ENCODE measurements at places on chromosomes 1 and 21.

DNA sequence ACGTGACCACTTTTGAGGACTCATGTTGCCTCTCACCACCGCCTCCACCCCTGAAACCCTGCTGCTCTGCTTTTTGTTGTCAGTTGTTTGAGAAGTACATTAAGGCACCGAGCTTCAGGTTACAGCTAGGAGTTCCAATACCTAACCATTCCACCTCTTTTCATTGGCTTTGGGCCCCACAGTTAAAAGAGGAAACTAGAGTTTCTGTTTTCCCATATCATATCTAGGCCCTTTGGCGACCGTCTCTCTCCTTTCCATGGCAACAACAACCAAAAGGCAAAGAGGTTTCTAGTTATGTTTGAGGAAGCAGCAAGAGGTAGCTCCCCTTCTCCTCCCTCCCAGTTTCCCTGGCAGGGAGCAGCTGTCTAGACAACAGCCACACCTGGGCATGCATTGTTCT lies 5.9 kb downstream of the ANKRD35 start:
- peak; percentile 87 for DNase-seq

- DNase-seq: no peak
Measured at GRCh38 chr1:191696354-191696753, 461.9 kb upstream of the RGS18 start.

DNA sequence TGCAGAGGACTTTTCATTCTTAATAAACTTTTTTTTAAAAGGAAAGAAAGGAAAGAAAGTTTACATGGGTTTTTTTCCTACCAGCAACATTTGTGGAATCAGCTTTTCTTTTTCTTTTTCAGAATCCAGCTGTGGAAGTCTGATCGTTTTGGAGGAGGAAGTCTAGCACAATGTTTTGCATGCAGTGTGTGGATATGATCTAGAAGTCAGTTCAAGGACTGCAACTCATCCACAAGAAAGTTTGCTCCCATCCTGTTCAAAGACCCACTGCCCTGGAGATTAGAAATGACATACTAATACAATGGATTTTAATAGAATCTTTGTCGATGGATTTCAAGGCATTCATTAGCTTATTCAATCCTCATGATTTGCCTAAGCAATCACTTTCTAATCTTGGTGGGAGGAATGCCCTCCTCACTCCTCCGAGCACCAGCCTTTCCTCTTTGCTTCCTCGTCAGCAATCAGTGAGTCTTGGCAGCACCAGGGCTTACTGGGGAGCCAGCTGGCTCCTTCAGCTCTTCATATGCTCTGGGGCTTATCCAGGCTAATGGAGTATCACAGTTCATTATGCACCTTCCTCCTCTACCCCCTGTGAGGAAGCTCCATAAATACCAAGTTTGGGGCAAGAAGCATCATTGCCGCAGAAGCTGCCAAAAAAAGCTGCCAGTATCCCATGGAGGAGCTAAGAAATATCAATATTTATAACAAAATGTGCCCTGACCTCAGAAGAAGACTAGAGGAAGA lies 392.3 kb upstream of the PKN2 start:
- no peak for DNase-seq

DNA sequence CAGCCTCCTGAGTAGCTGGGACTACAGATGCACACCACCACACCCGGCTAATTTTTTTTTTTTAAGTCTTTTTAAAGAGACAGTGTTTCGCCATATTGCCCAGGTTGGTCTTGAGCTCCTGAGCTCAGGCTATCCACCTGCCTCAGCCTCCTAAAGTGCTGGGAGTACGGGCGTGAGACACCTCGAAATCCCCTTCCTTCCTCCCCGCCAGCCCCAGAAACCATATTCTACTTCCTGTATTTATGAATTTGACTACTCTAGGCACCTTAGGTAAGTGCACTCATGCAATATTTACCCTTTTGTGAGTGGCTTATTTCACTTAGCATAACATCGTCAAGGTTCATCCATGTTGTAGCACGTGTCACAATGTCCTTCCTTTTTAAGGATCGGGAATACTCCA lies 6.9 kb upstream of the LRP8 start:
- no peak for DNase-seq

DNA sequence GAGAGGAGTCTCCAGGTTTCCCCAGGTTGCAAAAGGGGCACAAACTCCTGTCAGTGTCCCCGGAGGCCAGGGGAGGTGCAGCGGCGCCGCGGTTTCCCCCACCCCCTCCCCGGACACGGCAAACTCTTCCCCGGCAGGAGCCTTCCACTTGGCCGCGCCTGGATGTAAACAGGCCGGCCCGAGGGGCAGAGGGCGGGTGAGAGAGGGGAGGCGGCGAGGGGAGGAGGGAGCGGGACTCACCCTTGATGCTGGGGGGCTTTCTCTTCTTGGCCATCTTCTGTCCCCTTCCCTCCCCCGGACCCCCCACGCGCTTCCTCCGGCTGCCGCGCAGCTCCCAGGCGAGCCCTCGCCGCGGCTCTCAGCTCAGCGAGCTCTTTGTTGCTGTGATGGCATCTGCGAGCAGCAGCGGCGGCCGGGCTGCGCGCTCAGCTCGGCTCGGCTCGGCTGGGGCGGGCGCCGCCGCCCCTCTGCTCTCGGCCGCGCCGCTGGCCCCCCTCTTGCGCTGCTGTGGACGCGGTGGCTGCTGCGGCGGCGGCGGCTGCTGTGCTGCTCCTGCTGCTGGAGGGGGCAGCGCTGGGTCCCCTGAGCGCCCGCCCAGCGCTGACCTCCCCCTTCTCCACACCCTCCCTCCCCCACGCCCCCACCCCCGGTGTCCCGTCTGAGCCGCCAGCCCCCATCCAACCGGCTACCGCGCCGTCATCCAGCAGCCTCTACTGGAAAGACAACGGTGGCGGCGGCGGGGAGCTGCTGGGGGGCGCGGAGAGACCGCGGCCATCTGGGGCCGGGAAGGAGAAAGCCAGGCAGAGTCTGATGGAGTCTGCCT lies 4.9 kb upstream of the SLC44A5 start:
- DNase-seq: peak; percentile 15

DNA sequence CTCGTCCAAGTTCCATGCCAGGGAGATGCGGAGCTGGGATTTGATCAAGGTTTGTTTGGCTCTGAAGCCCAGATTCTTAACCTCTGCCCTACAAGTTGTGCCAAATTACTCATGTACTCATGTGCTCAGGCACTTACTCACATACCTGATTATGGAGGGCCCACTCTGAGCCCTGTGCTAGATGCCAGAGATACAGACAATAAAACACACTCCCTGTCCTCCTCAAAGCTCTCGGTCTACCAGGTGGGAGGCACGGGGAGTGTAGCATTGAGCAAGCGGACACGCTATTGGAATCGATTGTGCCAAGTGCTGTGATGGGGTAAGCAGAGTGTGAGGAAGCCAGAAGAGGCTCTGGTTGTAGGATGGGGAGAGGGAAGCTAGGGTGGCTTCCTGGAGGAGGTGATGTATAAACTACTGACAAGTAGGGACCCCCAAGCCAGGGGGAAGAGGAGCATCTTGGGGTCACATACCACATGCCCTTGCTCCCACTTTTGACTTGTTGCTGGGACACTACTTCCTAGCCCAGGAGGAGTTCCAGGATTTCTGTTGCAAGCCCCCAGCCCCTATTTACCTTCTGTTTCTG lies 49.8 kb upstream of the IFNLR1 start:
- DNase-seq: no peak

GRCh38 chr21:21230672-21231071 lies 232.5 kb downstream of the NCAM2 start:
- no peak for DNase-seq

DNA sequence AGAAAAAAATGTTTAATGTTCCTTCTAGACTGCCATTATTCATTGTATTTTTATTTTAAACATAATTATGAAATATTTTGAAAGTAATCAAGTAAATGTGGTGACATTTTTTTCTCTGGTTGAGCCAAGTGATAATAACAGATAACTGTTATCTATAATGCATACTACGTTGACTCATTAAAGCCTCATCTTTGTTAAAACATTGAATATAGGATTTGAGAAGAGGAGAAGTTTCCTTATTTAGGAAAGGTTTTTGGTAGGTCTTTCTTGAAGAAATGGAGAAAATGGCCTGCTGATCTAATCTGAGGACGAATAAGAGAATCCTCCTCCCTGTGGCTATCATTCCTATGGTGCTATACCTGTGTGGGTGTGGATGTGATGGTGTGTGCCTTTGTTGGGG lies 89.0 kb downstream of the NFIA start:
- no peak for DNase-seq

- DNase-seq: peak; percentile 66
Measured at GRCh38 chr21:45292399-45293219, 4.9 kb upstream of the POFUT2 start.

DNA sequence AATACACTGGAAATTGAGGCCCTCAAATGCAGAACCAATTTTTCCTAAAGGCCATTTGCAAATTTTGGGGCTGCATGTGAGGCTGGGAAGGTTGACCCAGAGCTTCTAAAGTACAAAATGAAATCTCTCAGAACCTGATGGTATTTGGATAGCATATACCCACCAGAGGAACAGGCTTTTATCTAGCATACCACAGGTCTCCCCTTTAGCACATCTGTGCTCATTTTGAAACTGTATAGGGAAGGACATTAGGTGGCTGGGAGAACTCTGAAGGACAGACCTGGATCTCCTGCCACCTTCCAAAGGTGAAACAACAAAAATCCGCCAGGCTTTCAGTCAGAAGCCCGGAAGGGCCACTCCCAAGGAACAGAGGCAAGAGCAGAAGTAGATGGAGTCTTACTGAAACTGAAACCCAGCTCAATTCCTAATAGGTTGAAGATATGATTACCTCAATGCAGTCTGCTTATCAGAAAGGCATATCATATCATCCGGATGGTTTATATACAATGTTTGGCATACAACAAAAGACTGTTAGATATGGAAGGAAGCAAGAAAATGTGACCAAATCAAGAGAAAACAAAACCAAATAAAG lies 11.6 kb downstream of the CD55 start:
- no peak for DNase-seq

DNA sequence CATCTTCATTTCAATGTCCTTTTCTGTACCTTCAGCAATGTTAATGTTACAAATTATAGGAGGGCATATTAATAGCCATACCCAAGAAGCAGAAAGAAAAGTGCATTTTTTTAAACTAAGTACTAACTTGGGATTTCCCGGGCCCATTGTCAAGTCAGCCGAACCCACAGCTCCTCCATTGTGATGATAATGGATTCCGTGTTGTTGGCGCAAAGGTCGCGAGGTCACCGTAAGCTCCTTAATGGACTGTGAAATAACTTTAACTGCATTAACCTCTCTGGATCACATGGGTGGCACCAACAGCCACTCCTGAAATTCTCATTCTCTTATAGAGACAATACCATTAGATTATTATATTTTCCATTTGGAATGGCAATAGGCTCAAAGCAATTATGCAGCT lies 250.6 kb upstream of the RRP15 start:
- DNase-seq: no peak

DNA sequence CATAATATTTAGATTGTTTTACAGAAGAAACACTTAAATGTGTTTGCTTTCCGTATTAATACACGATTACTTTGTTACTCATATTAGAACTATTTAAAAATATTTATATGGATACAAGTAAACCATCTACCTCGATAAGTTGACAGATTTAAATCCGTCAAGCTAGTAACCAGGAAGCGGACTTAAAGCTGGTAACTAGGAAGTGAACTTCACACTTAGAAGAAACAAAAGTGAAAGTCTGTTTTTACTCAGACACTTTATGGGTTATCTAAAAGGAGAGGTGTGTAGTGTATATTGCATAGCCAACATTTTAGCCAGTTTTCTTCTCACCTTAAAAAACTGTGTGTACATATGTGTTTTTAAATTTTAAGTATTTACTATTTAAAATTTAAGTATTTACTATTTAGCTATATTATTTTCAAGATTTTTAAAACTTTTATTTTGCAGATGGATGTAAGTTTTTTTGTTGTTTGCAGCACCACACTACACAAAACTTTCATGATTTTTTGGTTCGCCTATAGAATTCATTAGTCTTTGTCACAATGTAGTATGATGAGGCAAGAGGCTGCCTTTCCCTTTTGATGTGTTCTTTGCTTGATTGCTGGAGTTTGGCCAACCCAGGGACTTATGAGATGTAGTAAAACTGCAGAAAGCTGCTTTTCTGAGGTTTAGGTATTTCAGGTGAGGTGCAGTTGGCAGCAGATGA lies 2.7 kb downstream of the USP25 start:
- no peak for DNase-seq

Data from NCI-H1930 (cell line).